ENCODE measurements at places on chromosomes 4 and X. TPM values are rescaled to one million over a fixed set of nuclear protein-coding genes. Genes with fewer than 3 reads are reported as not detected.

Gene RPL36A
- total RNA-seq = 293 TPM

Gene CXCL1
- 43.3 TPM for total RNA-seq

Gene EFHC2
- total RNA-seq = not detected

Gene RNF212
- 0.33 TPM for total RNA-seq

Gene TREX2
- total RNA-seq = 7.8 TPM

Measured in mammary epithelial cell (primary cell).